Osteocyte (in vitro differentiated cells): ENCODE measurements at places on chromosomes 2 and 18.

- no peak for DNase-seq
Measured at GRCh38 chr2:160355080-160355479, 138.5 kb downstream of the RBMS1 start.

- DNase-seq, result no peak
Measured at GRCh38 chr2:231483398-231484329, 19.4 kb upstream of the NCL start.

DNA sequence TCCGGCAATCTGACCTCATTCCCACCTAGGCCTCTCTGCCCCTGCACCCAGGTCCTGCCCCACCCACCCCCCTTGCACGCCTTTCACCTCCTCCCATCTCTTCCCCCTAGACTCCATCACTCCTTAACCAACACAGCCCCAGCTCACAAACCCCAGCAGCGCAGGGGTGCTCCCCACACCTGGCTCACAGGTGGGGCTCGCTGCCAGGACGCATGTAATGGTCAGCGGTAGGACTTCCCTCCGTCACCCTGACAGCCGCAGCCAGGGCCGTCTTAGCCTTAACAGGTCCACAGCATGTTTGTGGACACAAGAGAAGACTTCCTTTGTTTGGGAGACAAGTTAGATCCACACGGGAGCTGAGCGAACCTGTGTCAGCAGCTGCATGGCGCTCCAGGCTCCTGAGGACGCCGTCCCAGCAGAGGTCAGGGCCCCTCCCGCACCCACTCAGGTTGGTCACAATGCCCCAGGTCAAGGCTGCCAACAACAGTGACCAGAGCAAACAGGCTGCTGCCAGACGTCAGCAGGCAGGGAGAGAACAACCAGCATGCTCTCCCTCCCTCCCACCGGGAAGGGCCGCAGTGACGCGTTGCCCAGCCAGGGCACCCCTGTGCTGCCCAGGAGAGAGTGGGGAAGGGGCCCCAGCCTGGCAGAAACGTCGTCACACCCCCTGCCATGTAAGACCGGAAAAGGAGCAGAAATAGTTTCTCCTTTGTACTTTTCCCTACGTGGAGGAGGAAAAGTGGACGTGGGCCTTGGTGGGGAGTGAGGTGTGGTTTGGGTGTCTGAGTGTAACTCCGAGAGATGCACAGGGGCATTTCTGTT lies 68.0 kb downstream of the PXDN start:
- DNase-seq, result no peak

DNA sequence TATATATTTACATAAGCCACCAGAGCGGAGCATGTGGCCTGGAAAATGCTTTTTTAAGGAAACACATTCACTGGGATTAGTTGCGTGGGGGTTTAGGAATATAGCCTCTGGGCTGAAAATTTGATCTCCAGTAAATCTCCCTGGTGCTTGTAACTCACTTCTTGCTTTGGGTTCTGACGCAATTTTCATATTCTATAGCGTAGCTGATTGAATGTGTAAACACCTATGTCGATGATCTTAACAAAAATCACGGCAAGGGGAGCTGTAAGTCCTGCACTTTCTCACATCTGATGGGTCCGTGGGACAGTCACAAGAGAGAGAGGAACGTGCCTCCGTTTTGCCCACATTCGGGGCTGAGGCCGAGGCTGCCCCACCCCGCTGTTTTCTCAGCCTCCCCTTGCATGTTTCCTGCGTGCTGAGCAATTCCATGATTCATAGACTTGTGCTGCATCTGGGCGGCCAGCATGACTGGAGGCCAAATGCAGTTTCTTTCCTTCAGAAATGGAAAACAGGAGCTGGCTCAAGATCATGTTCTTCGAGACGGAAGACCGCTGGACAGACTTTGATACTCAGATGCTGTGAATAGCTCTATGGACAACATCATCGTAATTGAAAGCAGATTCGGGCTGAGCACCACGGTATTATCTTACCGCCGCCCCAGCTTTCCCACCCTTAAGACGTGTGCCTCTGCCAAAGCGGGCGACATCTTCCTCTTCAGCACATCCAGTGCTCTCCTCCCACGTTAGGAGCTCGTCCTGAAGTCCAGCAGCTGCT lies 109.2 kb downstream of the TMEM18 start:
- peak; percentile 91 for DNase-seq

GRCh38 chr2:157741819-157742484 lies 113.3 kb upstream of the ACVR1C start:
- no peak for DNase-seq

- DNase-seq, result no peak
Measured at GRCh38 chr18:44693030-44693784, 12.5 kb downstream of the SETBP1 start.

GRCh38 chr2:84527137-84528129 lies 11.1 kb downstream of the DNAH6 start:
- no peak for DNase-seq

GRCh38 chr2:38533757-38534545 lies 68.8 kb downstream of the HNRNPLL start:
- no peak for DNase-seq

DNA sequence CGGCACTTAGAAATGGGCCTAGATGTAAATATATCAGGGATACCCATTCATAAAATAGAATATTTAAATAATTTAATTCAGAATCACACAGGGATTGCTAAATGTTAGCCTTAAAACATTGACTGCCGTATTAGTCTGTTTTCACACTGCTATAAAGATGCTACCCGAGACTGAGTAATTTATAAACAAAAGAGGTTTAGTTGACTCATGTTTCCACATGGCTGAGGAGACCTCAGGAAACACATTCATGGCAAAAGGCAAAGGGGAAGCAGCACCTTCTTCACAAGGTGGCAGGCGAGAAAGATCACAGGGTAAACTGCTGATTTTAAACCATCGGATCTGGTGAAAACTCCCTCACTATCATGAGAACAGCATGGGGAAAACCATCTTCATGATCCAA lies 223.6 kb upstream of the GULP1 start:
- no peak for DNase-seq

DNA sequence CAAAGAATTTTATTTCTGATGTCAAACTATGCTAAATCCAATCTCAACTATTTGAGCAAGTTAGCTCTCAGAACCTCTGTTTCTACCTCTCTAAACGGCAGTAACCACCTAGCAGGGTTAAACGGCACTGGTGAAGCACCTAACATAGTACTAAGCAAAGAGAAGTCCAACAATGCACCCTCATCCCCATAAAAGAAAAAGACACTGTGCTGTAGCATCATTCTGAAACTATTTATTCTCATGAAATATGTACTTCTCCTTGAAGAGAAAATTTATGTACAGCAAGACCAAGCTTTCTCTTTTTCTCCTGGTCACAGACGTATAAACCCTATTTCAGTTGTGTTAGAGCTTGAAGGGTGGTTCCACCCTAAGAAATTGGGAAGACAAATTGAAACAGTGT lies 4.8 kb downstream of the MEX3C start:
- DNase-seq, result no peak

- DNase-seq, result no peak
Measured at GRCh38 chr2:47767497-47767844, 15.5 kb upstream of the MSH6 start.

DNA sequence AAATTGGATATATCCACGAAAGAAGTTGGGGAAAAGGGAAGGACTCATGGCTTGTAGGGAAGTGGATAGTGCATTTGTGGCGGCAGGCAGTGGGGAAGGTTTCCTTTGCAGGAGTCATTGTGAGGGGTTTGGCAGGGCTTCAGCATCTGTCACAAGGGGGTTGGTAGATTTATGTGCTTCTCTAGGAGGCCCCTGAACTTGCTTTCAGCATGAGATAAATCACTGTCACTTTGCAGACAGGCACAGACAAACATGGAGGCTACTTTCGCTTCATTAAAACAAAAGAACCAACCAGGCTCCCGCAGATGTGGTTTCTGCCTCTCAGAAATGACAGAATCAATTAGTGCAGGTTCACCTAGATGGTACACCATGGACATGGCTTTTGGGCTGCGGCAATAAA lies 340.7 kb downstream of the TGIF1 start:
- DNase-seq, result no peak

- DNase-seq, result no peak
Measured at GRCh38 chr2:175964195-175964594, 37.9 kb downstream of the LNPK start.

GRCh38 chr2:58133395-58133794 lies 86.8 kb downstream of the VRK2 start:
- no peak for DNase-seq

GRCh38 chr2:30781961-30782533 lies 25.2 kb downstream of the CAPN13 start:
- DNase-seq, result no peak

- no peak for DNase-seq
Measured at GRCh38 chr2:60459851-60460250, 93.6 kb downstream of the BCL11A start.

DNA sequence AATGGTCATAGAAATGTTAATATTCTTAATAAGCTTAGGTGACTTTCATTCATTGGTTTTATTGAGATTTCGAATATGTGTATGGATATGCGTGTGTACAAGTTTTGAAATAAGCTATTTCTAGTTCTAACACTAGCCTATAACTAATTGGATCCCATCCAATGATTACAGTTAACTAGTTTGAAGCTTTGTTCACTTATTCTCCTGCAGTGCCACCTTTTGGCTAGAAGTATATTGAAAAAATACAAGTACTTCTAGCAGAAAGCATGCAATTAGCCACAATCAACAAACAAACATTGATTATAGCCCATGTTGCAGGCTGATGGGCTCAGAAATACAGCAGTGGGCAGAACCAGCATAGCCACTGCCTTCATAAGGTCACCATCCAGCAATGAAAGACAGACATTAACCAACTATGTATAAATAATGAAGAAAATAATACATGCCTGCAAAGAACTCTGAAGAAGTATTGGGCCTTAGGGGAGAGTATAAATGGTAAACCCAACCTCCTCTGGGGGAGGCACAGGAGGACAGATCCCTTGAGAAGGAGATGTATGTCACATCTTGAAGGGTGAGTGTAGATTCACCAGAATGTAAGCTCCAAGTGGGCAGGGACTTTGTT lies 5.1 kb upstream of the PIEZO2 start:
- no peak for DNase-seq
